H7 (cell line): ENCODE measurements at places on chromosomes 1 and 21.

DNA sequence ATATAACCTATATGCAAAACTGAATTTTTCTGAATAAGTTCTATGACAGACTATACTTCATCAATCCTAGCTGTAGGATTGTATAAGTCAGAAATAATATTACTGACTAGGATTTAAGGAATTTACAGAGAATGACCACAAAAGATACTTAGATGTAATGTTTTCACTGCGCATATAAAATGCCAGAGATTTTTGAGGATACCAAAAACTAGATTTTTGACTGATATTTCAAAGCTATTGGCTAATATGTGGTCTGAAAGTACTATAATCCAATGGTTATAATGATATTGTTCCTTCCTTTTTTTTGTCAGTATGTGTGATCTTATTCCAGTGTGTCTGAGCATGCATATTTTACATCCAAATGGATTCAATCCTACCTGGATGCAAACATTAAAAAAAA is 17.0 kb upstream of the IFI44L start:
- no peak for DNase-seq

- peak; percentile 97 for DNase-seq
These were observed 12.0 kb upstream of the RHBG start for GRCh38 chr1:156356875-156357534.

DNA sequence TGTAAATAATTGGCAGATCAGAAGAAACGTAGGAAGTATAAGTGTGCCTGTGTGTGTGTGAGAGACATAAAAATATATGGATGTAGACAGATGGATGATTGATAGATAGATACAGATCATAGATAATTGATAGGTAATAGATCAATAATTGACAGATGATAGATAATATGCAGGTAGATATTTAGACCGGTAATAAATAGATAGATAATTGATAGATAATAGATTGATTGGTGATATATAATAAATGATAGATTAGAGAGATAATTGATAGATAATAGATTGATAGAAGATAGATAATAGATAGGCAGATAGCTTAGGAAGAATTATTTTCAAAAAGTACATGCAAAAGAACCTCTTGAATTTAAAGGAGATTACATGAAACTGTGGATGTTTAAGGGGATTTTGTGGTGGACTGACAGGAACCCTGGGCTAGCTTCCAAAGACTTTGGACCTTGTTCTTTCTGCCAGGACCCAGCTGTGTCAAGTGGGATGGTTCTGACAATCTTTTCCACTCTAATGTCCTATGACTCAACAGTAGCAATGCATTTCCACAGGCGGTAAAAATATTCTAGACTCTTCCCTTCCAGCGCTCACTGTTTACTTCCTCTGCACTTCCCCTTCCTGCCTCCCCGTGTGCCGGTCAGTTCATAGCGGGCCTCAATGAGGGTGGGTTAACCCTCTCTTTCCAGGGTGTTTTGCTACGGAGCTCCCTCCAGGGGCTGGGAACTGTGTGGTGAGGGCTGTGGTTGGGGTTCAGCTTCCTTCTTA is 39.4 kb downstream of the KCNJ15 start:
- DNase-seq = no peak

DNA sequence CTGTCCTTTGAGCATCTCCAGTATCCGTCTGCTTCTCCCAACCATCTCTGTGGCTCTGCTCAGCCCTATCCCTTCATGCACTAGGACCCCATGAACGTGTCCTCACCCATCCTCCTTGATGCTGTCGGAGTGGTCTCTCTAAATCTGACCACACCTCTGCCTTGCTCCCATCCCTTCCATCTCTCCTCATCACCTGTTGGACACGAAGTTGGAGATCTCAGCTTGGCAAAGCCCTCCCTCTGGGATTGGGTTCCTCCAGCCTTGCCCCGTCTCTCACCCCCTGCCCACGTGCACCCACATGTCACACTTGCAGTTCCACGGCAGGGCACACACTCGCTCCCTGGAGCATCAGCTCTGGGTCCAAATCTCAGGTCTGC is 135.7 kb downstream of the ACTL8 start:
- no peak for DNase-seq

DNA sequence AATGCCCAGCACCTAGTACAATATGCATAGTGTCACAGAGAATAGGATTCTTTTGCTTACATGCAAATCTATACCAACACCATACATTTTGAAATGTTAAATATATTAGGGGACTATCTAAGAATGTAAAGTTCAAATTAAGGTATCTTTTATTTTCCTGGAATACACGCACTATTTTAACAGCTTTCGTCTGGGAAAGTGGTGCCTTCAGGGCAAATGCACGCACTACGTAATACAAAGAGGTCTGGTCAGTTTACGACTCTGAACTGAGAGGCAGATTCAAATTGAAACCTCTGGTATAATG is 931 bp downstream of the FUBP1 start:
- DNase-seq = no peak

- no peak for DNase-seq
These were observed 18.4 kb upstream of the EDN2 start for GRCh38 chr1:41502912-41503311.

- DNase-seq = no peak
These were observed 41.2 kb downstream of the RHOU start for GRCh38 chr1:228776449-228776848.

- DNase-seq = peak; percentile 63
These were observed 1.2 kb downstream of the RSRP1 start for GRCh38 chr1:25245809-25246599.

DNA sequence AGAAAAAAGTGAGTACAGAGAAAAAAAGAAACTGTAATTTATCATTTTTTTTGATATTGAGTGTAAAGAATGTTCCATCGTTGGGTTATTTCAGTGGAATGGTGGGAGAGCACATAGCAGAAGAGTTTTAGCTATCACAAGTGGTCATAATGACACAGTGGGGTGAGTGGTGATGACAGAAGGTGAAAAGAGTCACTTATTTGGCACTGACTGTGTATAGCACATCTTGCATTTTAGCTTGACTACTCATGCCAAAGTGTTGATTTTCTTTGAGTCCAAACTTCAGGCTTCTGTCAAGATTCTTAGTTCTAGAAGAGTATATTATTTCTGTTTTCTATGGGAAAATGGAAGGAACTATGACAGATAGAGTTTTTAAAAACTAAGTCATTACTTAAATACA is 261.2 kb downstream of the GRIK1 start:
- no peak for DNase-seq

DNA sequence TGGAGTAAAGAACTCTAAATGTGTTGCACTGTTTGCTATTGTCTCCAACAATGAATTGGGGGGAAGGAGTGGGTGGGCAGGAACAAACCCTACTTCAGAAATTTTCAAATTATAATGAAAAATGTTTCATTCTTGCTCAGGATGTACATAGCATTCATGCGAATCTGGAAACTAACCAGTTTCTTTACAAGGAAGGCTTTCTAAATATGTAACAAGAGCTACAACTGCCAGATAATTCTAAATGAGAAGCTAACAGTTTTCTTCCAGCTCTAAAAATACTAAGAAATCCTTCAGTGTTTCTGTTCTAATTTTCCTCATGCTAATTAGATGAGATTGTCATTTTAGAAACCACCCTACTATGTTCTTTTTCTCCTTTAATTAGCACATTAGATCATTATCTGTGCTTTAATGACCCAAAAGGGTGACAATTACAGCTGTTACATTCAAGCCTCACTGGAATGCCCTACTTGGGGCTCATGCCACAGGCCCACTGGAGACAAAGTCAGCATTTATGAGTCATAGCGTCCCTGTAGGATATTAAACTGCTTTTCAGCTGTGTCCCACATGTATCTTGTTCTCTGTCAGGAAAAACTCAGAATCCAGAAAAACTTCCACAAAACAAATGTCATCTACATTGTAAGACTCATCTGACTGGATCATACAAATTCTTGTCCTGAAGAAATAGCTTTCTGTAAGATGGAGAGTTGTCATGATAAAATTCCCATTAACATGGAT is 804.6 kb upstream of the CXADR start:
- no peak for DNase-seq

DNA sequence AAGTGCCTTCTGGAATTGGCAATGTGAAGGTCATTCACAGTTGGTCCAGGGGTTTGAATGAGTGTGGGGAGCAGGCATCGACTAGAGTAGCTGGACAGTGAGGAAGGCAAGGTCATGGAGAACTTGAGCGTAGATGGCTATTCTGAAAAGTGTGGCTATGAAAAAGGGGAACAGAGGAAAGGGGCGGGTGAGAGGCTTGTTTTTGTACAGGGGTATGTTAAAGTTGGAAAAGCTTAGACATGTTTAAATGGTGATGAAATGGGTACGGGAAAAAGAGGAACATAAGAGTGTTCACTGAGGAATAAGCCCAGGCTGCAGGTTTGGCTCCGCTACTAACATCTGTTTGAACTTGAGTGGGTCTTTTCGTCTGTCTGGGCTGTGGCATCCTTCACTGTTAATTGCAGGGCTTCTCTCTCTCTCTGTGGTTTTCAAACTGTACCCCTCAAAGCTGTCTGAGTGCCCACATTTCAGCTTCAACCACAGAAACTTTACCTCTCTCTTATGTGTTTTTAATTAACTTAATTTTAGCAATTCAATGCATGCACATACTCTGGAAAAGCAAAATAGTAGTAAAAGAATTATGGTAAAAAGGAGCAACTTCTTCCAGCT is 70.8 kb upstream of the COA6 start:
- no peak for DNase-seq

DNA sequence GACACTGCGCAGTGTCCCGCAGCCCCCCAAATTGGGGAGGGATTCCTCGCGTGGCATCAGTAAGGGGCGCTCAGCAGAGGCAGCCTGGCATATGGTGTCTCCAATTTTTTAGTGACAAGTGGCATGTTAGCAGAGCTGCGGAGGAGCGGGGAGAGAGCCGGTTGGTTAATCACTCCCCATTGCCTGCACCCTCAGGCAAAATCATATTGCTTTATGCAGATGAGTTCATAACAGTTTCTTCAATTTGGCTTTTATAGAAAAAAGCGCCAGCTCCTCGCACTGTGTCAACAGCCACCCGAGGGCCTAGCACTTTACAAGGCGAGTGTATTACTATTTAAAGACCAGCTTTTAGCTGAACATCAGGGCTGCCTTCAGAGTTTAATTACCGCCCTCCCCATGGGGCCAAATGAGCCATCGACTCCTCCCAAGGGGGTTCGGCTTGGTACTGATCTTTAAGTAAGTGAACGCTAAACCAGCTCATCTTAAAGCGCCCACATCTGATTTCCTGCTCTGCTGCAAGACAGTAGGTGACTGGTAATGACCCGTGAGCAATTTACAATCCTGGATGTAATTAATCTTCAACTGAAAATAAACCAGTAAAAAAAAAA is 298.9 kb downstream of the DSCAM start:
- DNase-seq = no peak

DNA sequence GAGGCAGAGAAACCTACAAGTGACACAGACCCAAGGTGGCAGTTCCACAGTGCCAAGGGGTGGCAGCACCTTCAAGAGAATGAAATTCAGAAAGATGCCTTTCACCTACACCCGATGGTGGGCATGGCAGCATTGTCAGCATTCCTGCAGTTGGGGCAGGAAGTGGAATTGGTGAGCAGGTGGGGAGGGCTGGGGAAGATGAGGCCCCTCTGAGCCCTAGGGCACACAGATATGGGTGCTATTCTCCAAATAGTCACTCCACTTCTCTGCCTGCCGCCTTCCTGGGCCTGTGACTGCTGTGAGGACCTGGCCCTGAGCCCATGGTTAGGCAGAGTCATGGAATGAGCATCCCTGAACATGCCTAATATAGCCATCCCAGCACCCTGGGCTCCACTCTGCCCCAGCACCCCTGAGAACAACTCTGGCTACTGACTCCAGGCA is 8.3 kb downstream of the SHISA4 start:
- DNase-seq = no peak

GRCh38 chr21:39020751-39021477 is 162.3 kb downstream of the PSMG1 start:
- no peak for DNase-seq

DNA sequence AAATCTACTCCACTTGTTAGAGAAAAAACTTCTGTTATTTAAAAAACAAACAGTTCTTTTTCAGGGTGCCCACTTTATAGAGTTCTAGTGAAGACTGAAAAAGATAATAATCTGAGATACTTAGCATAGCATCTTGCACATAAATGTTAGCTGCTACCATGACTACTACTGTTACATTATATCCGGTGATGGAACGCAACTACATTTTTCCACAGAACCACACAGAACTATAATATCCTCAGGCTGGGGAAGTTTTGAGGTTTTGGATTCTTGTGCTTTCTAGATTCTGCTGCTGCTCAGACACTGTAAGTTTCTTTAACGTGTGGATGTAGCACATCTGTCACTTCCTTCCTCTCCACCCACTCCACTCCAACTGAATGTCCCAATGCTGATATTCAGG is 110.3 kb downstream of the PTPN14 start:
- DNase-seq = no peak

- no peak for DNase-seq
These were observed 20.3 kb downstream of the RXRG start for GRCh38 chr1:165424454-165425216.
